ENCODE measurements at places on chromosomes 4 and X.

DNA sequence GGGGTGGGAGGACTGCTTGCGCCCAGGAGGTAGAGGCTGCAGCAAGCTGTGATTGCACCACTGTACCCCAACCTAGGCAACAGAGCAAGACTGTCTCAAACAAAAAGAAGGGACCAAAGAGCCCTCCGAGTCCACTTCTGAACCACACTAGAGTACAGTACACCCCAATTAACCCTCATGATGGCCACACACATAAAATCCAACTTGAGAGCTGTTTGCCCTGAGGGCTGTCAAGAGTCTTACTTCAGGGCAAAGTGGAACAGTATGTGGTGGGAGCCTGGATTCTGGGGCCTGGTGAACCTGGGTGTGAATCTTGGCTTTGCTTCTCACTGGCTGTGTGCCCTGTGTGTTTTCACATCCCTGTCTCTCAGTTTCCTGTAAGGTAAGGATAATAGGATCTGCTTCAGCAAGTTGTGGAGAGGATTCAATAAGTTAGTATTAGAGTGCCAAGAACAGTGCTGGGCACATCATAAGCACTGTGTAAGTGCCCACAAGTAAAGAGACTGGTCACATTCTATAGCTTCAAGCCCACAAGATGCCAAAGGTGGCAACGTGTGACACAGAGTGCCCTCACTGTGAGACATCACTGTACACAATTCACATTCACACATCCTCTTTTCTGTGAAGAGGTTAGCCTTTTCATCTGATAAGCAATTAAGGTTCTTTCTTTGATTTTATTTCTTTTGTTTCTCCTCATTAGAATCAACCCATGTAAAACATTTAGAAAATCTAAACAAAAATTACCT is 52.1 kb downstream of the LEF1 start:
- H3K36me3 ChIP-seq = no peaks in the 10 kb centered on the region
- peaks cover 19% of the 10 kb centered on the region for H3K4me1 ChIP-seq
- no peaks in the 10 kb centered on the region for H3K27me3 ChIP-seq
- no peak overlapping the region for H3K4me3 ChIP-seq

DNA sequence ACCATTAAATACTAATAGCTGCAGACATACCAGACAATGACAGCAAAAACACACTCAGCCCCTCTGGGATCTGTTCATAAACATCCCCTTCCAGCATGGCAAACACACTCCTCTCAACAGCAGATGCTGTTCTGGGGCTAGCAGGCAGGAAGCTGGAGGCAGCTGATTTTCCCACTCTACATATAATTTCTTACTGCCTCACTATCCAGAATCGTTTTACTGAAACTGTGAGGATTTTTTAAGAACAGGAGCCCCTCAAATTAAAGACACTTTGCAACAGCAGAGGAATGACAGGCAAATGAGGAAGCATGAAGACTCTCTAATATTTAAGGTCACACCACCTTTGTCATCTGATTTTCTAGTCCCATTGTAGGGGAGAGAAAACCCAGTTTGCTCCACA is 2.2 kb downstream of the MAPK10 start:
- peaks cover 24% of the 10 kb centered on the region for H3K4me1 ChIP-seq
- no peak overlapping the region for H3K27ac ChIP-seq
- no peaks in the 10 kb centered on the region for H3K36me3 ChIP-seq
- peaks cover 3% of the 10 kb centered on the region for H3K27me3 ChIP-seq

- H3K4me1 ChIP-seq = no peaks in the 10 kb centered on the region
- no peak overlapping the region for H3K27ac ChIP-seq
- no peak for DNase-seq
- H3K36me3 ChIP-seq = no peaks in the 10 kb centered on the region
Measured at GRCh38 chr4:60648774-60649173, 551.4 kb upstream of the ADGRL3 start.

GRCh38 chrX:97096385-97096784 is 212.7 kb downstream of the RPA4 start:
- H3K4me1 ChIP-seq = no peaks in the 10 kb centered on the region
- no peak for DNase-seq
- no peaks in the 10 kb centered on the region for H3K27me3 ChIP-seq
- no peak overlapping the region for H3K4me3 ChIP-seq
- H3K36me3 ChIP-seq = no peaks in the 10 kb centered on the region

DNA sequence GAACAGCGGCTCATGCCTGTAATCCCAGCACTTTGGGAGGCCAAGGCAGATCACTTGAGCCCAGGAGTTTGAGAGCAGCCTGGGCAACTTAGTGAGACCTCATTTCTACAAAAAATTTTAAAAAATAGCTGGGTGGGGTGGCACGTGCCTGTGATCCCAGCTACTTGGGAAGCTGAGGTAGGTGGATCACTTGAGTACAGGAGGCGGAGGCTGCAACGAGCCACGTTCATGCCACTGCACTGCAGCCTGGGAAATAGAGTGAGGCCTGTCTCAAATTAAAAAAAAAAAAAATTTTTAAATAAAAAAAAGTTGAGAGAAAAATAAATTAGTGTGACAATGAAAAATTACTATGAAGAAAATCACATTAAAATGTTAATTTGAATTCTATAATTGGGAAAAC is 10.5 kb downstream of the VEGFC start:
- H3K4me1 ChIP-seq = peaks cover 3% of the 10 kb centered on the region
- H3K27ac ChIP-seq = no peak overlapping the region
- H3K4me3 ChIP-seq = no peak overlapping the region
- H3K27me3 ChIP-seq = no peaks in the 10 kb centered on the region
- no peaks in the 10 kb centered on the region for H3K36me3 ChIP-seq
- no peak for DNase-seq

- H3K4me1 ChIP-seq = no peaks in the 10 kb centered on the region
- no peak overlapping the region for H3K4me3 ChIP-seq
- H3K36me3 ChIP-seq = no peaks in the 10 kb centered on the region
- DNase-seq = no peak
Measured at GRCh38 chrX:137195991-137196390, 162.2 kb upstream of the GPR101 start.

DNA sequence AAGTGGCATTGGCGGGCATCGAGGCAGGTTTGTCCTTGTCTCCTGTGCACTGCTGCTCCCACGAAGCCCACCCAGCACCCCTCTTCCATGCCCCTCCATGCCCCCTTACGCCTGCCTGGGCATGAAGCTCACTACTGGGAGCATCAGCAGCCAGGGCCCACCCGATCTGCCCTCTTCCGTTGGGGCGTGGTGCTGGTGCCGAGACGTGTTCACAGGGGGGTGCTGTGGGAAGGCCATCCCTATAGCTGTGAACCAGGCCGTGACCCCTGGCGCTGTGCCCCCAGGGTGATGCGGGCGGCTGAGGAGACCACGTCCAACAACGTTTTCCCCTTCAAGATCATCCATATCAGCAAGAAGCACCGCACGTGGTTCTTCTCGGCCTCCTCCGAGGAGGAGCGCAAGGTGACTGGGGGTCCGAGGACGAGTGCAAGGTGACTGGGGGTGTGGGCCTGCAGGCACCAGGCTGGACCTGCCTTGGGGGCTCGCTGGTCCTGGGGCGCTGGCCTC is 19.3 kb upstream of the ADD1 start:
- peaks cover 21% of the 10 kb centered on the region for H3K4me1 ChIP-seq
- no peak overlapping the region for H3K4me3 ChIP-seq

- H3K27ac ChIP-seq = no peak overlapping the region
- peaks cover 4% of the 10 kb centered on the region for H3K36me3 ChIP-seq
- no peak for DNase-seq
- peaks cover 17% of the 10 kb centered on the region for H3K4me1 ChIP-seq
- no peak overlapping the region for H3K4me3 ChIP-seq
- H3K27me3 ChIP-seq = peaks cover 10% of the 10 kb centered on the region
Measured at GRCh38 chr4:87068583-87069021, 133.8 kb downstream of the AFF1 start.

GRCh38 chr4:53932796-53933610 is 131.4 kb downstream of the CHIC2 start:
- H3K4me1 ChIP-seq = no peaks in the 10 kb centered on the region
- no peaks in the 10 kb centered on the region for H3K36me3 ChIP-seq
- H3K4me3 ChIP-seq = no peak overlapping the region

DNA sequence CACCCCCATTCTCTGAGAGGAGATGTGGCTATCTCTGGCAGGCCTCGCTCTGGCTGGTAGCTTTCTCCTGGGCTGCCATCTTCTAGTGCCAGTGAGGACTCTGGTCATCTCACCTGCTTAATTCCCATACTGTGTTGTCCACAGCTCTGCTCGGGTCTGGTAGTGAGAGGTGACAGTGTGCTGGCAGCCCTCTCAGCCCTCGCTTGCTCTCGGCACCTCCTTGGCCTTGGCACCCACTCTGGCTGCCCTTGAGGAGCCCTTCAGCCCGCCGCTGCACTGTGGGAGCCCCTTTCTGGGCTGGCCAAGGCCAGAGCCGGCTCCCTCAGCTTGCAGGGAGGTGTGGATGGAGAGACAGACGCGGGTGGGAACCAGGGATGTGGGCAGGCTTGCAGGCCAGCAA is 52.7 kb downstream of the CPLX1 start:
- peaks cover 6% of the 10 kb centered on the region for H3K27me3 ChIP-seq
- peaks cover 16% of the 10 kb centered on the region for H3K4me1 ChIP-seq
- H3K4me3 ChIP-seq = no peak overlapping the region
- no peak overlapping the region for H3K27ac ChIP-seq

DNA sequence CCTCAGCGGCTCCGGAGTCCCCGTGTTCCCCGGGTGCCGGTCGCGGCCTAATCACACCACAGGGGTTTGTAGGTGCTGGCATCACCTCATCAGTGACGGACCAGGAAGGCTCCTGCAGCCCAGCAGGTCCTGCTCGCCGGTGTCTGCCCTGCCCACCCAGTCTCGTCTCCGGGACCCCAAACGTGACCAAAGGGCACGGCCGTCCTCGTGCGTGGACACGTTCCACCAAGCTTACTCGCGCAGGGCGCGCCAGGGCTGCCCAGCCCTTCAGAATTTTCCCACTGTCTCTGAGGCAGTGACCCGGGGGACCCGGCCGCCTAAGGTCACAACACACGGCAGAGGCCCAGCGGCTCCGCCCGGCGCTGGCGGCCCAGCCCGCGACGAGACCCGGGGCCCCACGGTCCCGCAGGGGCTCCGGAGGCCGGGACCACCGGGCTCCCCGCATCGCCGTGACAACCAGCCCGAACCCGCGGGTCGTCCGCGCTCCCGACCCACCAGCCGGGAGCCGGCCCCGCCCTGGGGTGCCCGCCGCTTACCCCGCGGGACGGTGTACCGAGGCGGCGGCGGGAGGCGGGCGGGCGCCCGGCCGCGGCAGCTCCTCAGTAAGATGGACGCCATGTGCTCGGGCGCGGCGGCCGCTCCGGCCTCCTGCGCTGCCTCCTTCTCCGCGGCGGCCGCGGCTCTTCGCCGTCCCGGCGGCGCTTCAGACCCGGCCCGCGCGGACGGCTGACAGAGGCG is 454 bp downstream of the LETM1 start:
- H3K27ac ChIP-seq = no peak overlapping the region
- peaks cover 8% of the 10 kb centered on the region for H3K27me3 ChIP-seq
- H3K4me3 ChIP-seq = peak overlapping the region; percentile 87
- no peak for DNase-seq
- H3K36me3 ChIP-seq = no peaks in the 10 kb centered on the region

DNA sequence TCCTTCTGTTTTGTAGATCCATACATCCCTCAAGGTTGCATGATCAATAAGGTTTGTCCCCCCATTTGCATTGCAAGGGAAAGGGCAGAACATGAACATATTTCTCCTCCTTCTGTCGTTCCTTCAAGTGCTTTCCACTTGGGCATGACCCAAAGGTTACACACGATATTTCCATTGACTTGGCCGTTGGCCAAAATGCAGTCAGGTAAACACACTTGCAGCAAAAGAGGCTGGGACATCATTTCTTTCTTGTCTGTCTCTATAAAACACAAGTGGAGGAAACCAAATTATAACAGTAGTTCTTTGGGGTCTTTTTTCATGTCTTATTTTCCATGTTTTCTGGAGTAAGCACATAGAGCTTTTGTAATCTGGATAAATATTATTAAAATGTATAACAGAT is 156.1 kb downstream of the FRAS1 start:
- DNase-seq = no peak
- H3K27me3 ChIP-seq = no peaks in the 10 kb centered on the region
- H3K27ac ChIP-seq = no peak overlapping the region
- no peaks in the 10 kb centered on the region for H3K36me3 ChIP-seq
- H3K4me3 ChIP-seq = no peak overlapping the region

Measured in endothelial cell (in vitro differentiated cells).